ENCODE measurements at places on chromosomes 12 and 14.

GRCh38 chr14:20799892-20800544 is 2.6 kb downstream of the RNASE1 start:
- DNase-seq = peak; percentile 8

GRCh38 chr12:24111086-24111485 is 161.6 kb upstream of the SOX5 start:
- DNase-seq = no peak

GRCh38 chr12:63915105-63915800 is 70.8 kb downstream of the SRGAP1 start:
- DNase-seq = no peak

DNA sequence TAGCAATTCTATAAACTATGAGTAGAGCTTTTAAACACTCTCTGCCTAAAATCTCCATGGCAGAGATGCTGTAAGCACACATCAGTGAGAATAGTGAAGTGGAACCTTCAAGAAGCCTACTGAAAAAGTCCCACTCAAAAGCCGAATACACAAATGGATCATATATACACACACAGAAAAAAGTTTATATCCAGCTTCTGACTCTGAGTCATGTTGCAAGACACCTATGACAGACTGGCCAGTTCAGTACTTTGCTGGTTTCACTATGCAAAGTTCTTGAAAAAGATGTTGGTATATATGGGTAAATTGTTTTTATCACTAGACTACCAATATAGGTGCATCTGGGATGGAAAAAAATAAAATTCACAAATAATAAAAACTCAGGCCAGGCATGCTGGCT is 126.1 kb downstream of the KCNK10 start:
- no peak for DNase-seq

- no peak for DNase-seq
These were observed 65.4 kb downstream of the C14orf132 start for GRCh38 chr14:96104469-96105057.

DNA sequence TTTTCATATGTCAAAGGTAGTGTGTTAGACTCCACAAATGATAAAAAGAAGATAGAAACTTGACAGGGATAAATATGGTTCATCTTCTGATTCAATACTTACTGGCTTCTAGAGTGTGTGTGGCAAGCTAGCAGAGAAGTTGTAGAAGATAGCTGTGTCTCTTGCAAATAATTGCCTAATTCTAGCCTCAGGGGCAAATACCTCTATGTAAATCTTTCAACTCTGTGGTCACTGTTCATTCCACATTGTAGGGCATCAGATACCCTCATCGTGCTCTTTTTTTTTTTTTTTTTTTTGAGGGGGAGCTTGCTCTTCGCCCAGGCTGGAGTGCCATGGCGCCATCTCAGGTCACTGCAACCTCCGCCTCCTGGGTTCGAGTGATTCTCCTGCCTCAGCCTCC is 1.7 kb downstream of the OLR1 start:
- no peak for DNase-seq

- no peak for DNase-seq
These were observed 469.8 kb downstream of the PCNX1 start for GRCh38 chr14:71377099-71377498.

GRCh38 chr12:25585021-25585523 is 32.0 kb upstream of the LMNTD1 start:
- DNase-seq = no peak

GRCh38 chr14:100309028-100309737 is 2.9 kb upstream of the SLC25A29 start:
- DNase-seq = no peak

- DNase-seq = no peak
These were observed 116.9 kb upstream of the ATF1 start for GRCh38 chr12:50647031-50647430.

GRCh38 chr12:99453836-99454538 is 193.6 kb upstream of the GARIN6 start:
- no peak for DNase-seq

DNA sequence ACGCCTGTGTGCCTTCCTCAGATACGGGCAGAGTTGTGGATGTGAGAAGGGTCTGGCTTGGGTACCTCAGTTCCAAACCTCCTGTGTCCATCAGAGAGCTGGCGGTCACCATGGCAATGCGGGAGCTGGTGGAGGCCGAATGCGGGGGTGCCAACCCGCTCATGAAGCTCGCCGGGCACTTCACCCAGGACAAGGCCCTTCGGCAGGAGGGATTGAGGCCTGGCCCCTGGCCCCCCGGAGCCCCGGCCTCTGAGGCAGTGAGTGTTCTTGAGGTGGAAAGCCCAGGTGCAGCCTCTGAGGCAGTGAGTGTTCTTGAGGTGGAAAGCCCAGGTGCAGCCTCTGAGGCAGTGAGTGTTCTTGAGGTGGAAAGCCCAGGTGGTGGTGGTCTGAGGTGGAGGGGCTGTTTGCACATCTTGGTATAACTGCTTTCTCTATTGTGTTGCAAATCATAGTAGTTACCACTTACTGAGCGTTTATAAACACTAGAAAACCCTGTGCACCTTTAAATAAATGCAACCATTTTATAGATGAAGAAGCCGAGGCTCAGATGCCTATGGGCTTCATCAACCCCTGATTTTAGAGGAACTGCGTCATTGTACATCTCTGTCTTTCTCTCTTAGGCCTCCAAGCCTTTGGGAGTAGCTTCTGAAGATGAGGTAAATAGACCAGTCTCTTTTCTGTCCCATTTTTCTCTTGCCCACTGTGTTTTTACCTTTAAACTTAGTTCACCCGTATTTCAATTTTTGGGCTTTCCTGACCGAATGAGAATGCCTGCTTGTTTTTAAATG is 976 bp downstream of the PEX5 start:
- no peak for DNase-seq

DNA sequence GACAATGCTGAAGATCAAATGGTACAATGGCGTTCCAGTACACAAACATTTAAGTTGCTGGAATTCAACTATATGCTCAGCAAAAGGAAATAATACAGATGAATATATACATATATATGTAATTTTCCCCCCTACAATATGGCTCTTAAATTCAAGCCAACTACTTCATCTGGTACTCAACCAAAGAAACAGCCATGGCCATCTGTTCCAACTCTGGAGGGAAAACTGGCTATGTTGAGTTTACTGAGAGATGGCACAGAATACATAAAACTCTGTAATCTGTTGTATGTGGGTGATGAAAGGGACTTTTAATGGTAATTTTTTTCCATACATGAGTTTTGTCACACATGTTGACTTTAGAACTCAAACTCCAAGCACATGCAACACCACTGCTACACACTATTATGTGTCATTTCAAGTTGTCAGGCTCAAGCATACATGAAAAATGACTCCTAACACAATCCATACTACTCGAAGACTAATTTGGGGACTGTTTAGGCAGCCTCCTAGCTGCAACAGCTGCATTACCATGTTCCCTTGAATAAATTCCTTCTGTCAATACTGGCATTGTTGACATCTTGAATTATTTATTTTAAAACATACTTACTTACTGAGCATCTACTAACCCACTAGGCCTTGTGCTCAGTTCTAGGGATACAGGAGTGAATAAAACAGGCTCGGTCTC is 38.2 kb upstream of the MAP3K9 start:
- no peak for DNase-seq

DNA sequence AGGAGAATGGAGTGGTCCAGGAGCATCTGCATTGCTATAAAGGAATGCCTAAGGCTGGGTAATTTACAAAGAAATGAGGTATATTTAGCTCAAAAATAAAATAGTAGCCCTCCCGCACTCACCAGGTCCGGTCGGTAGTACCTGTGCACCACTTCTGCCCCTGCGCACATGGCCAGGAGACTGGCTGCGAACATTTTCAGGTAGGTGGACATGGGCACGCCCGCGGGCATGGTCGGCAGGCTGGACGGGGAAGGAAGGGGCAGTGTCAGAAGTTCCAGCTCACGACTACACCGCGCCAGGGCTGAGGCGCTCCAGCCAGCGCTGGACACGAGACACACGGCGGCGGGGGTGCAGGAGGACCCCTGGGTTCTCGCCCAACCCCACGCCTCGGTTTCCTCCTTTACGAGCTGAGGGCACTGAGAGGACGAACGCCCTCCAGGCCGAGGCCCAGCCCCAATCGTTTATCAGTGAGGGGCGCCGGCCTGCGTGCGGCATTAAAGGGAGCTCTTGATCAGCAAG is 9.1 kb upstream of the TDG start:
- DNase-seq = no peak

DNA sequence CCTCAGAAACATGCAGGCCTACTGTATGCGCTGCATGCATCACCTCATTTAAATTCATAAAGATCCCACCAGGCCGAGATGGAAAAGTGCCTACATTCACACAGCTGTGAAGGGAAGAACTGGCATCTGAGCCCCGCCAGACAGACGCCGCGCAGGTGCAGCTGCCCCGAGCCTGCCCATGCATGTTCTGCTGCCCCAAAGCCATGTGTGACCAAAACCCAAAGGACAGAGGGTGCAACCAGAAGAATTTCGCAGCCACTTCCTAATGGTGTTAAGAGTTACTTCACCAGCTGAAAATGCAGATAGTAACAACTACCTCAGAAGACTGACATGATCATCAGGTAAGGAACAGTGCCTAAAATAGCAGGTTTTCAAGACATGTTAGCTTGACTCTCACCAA is 13.5 kb upstream of the KRT8 start:
- DNase-seq = no peak

- no peak for DNase-seq
These were observed 49.8 kb upstream of the RAP1B start for GRCh38 chr12:68560851-68561422.

- no peak for DNase-seq
These were observed 136.3 kb downstream of the SCARB1 start for GRCh38 chr12:124727264-124727800.

DNA sequence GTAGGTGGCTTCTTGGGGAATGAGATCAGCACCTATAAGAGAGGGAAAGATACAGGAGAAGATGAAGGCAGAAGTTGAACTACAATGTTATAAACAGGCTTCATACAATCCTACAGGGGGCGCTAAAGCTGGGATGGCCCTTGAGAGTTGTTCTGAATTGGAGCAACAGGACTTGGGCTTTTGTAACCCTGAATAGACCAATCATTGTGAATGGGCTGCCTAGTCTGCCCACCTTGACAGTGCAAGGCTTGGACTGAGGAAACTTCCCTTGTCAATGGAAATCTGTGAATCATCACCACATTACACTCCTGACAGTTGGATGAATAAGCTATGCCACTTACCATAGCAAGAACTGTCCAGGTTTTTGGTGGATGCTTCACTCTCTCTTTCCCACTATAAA is 306.1 kb downstream of the KCNC2 start:
- DNase-seq = no peak

GRCh38 chr12:81798294-81798693 is 39.1 kb upstream of the PPFIA2 start:
- no peak for DNase-seq

DNA sequence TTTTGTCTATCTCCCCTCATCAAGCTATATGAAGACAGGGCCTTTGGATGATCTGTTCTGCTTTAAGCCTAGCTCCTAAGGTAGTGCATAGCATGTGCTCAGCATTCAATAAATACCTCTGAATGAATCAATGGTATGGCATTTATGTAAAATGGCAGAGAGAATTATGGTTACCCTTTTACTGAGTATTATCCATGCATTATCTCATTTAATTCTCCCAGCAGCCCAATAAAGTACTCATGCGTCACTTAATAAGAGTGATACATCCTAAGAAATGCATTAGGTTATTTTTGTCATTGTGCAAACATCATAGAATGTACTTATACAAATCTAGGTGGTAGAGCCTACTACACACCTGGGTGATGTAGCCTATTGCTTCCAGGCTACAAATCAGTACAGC is 269.7 kb downstream of the KSR2 start:
- DNase-seq = no peak

GRCh38 chr14:41668356-41668755 is 61.7 kb downstream of the LRFN5 start:
- no peak for DNase-seq

GRCh38 chr14:35471803-35472202 is 62.2 kb upstream of the INSM2 start:
- no peak for DNase-seq

GRCh38 chr14:97393244-97393643 is 596.1 kb downstream of the VRK1 start:
- DNase-seq = no peak

- DNase-seq = no peak
These were observed 42.8 kb upstream of the CRADD start for GRCh38 chr12:93634416-93634815.

DNA sequence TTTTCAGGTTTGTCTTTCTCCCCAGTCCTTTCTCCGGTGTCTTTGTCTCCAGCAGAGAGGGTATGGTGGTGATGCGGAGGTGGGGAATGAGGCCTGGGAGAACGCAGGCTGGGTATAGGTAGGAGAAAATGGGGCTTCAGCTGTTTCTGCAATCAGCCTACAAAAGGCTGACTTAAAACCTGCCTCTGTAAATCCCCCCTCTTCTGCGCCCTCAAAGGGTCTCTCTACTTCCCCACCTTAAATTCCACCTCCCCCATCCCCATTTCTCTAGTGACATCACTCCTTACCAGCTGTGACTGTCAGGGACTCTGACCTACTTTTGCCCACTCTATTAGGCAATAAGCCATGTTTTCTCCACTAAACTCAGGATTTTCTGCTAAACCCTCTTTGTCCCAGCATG is 8.1 kb upstream of the RIMKLB start:
- no peak for DNase-seq

GRCh38 chr12:103013741-103014300 is 56.3 kb downstream of the ASCL1 start:
- DNase-seq = no peak

DNA sequence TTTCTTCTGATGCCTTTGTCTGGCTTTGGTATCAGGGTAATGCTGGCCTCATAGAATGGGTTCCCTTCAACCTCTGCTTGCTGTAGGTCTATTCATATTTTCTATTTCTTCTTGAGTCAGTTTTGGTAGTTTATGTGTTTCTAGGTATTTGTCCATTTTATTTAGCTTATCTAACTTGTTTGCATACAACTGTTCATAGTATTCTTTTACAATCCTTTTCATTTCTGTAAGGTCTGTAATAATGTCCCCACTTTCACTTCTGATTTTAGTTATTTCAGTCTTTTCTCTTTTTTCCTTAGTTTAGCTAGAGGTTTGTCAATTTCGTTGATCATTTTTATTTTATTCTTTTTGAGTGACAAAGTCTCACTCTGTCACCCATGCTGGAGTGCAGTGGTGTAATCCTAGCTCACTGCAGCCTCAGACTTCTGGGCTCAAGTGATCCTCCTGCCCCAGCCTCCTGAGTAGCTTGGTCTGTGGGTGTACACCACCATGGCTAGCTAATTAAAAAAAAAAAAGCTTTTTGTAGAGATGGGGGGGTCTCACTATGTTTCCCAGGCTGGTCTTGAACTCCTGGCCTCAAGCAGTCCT is 11.7 kb downstream of the TTLL5 start:
- DNase-seq = no peak

DNA sequence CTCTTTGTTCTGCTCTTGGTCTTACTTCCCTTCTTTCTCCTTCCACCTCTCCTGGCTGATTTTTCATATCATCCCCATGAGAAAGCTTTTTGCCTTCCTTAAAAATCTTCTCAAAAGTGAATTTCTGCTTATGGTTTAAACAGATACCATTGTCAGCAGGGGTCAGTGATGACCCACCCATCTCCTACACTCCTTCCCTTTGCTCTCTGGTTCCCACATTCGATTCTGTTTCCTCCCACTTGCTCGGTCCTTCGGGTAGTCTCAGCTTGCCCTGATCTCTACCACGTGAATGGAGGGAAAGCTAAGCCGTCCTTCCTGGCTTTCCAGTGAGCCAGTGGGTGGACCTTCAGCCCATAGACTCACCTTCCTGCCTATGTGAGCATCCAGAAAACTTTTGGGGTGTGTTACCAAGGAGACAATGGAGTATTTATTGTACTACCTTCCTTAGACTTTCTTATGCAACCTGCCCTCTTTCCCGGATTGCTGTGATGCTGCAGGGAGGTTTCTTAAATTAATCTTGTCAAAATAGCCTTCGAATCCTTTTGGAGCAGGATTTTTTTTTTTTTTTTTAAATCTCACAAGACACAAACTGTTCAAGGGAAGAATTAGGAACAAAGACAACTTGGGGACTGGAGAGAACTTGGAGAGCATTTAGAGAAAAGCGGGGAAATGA is 306.3 kb downstream of the CACNA1C start:
- no peak for DNase-seq

Data from memory B cell (primary cell).